ENCODE measurements at places on chromosomes 5 and 9. TPM values are rescaled to one million over a fixed set of nuclear protein-coding genes. Genes with fewer than 3 reads are reported as not detected.

The IFNE gene
- 10.6 TPM for total RNA-seq

The PDE8B gene
- not detected for total RNA-seq

The UBLCP1 gene
- 23.1 TPM for total RNA-seq

The TMEM252 gene
- not detected for total RNA-seq

The IZUMO3 gene
- not detected for total RNA-seq

The ACER2 gene
- total RNA-seq = 1.2 TPM

The RMND5B gene
- 13.2 TPM for total RNA-seq

The PCDHA11 gene
- total RNA-seq = under 0.01 TPM

The DND1 gene
- 0.39 TPM for total RNA-seq

The PTPN3 gene
- 0.98 TPM for total RNA-seq

The C9orf85 gene
- total RNA-seq = 14.0 TPM

The ANKRD18A gene
- total RNA-seq = not detected
